ENCODE measurements at places on chromosomes 13 and 19.
A peak's percentile ranks its signal among the peaks of the same experiment; 100 is the strongest.

DNA sequence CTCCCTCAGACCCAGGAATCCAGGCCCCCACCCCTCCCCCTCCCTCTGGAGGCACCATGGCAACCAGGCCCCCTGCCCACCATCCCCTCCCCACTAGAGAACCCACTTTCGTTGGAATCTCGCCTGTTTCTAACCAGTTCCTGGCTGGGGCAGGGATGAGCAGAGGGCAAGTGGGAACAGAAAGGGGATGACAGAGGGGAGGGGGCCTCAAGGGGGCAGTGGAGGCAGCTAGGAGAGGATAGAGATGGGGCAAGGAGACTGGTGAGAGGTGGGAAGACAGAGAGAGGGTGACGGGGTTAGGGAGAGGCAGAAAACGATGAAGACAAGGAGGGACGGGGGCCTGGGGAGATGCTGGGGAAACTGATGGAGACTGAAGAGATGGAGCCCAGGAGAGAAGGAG lies 586 bp upstream of the C19orf81 start:
- no peak for DNase-seq

- no peak for DNase-seq
Observed at GRCh38 chr19:33871605-33872004, 74.9 kb downstream of the KCTD15 start.

GRCh38 chr19:46474211-46474610 lies 2.8 kb upstream of the PNMA8A start:
- no peak for DNase-seq

DNA sequence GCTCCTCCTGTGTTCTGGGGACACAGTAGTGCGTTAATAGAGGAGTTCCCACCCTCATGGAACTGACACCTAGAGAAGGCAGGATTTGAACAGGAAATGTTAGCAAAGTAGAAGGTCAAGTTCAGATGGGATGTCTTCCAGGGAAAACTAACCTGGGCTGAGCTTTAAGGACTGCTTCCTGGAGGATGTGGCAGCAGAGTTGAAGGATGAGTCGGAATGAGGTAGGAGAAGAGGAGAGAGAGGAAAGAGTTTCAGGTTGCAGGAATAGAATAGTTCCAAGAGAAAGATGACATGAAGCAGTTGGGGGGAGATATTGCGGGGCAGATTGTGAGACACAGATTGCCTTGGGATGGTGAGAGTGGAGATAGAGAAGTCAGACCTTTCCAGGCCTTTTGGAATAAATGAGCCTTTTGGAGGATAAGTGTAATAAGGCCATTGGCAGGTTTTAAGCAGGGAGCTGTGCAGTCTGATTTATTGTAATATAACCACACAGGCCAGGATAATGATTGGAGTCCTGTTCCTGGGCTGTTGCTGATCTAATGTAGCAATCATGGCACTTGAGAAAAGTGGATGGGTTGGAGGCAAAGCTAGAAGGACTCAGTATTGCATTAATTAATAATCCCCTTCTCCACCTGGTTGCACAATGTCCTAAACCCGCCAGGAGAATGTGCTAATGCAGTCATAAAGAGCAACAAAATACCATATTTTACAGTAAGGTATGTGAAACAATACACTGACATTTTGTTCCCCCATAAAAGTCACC lies 205.4 kb downstream of the SHISA2 start:
- no peak for DNase-seq

GRCh38 chr19:58304748-58305064 lies 471 bp upstream of the ERVK3-1 start:
- DNase-seq: no peak

DNA sequence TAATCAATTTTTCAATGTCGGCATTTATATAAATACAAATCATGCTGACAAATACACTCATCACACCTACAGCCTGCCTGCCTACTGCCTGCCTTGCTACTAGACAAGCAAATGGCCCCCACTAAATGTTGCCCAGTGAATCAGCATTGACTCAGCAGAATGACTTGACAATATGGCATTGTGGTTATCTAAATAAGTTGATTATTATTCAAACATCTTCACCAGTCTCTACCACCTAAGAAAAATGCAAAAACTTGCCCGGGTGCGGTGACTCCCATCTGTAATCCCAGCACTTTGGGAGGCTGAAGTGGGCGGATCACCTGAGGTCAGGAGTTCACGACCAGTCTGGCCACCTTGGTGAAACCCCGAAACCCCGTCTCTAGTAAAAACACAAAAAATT lies 296.1 kb downstream of the PCDH9 start:
- no peak for DNase-seq

GRCh38 chr19:28537896-28538295 lies 675.1 kb downstream of the UQCRFS1 start:
- no peak for DNase-seq

GRCh38 chr19:3336680-3337523 lies 29.5 kb upstream of the NFIC start:
- DNase-seq: peak; percentile 96

DNA sequence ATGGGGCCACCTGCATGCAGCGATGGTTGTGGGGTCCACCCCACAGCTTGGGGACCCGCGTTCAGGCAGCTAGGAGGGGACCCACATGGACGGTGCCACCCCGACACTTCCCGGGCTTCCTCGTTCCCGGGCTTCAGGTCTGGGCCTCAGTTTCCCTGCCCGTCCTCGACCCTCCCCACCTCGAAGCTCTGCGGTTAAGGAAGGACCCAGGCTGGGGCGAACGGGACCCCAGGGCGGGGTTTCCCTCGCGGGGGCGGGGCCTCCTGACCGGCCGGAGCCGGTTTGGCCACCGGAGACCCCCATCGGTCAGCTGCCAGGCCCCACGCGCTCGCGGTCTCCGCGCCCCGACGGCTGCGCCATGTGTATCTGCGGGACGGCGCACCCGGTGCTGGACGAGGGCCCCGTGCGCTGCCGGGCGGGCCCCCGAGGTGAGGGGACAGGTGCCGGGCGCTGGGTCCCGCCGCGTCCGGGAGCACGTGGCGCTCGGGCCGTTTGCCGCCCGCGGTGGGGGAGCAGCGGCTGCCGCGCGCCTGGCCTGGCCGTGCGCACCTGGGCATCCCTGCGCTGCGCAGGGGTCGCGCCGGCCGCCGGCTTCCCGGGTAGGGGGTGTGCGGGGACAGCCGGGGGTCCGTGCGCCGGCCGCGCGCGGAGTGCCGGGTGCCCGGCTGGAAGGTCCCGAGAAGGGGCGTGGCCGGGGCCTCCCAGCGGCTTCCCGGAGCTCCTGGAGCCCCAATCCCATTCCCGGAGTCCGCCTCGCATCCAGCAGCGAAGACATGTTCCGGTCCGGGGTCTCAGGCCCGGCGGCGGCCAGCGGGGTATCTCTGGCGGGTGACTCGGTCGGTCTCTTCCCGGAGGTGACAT lies 4.2 kb downstream of the ARHGAP45 start:
- DNase-seq: no peak

DNA sequence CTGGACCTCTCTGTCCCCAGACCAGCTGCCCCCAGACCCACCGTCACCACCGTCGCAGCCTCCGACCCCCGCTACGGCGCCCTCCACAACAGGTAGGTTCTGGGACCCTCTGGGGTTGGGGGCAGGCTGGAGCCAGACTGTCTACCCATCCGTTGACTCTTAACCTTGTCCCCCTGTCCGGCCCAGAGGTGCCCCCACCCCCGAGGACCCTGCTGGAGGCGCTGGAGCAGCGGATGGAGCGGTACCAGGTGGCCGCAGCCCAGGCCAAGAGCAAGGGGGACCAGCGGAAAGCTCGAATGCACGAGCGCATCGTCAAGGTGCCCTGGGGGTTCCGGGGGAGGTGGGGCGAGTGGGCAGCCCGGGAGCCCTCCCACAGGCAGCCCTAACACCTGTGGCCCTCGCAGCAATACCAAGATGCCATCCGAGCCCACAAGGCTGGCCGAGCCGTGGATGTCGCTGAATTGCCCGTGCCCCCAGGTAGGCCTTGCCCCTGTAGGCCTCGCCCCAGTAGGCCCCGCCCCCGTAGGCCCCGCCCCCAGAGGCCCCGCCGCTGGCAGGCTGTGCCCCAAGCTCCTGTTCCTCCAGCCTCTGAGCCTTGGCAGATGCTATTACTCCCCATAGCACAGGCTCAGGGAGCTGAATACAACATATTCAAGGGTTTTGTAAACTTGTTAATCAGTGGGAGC lies 12.9 kb downstream of the CC2D1A start:
- DNase-seq: no peak

GRCh38 chr13:19888799-19889198 lies 25.4 kb upstream of the ZMYM5 start:
- DNase-seq: no peak

GRCh38 chr13:97810152-97810551 lies 143.3 kb upstream of the IPO5 start:
- no peak for DNase-seq

DNA sequence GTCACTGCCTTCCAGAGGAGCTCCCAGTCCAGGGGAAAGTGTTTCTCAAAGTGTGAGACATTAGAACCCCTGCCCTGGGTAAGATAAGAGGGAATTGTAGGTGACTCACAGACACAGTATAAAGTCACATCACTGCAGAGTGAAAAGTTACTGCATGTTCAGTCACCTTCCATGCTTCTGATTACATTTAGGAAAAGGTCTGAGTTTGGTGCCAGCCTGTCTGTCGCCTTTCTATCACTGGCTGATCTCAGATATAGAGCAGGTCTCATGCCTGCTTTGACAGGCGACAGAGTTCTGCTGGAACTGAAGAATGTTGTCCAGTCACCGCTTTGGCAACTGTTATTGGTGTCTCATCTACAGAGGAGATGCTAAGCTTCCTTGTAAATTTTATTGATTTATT lies 1078.6 kb downstream of the UQCRFS1 start:
- DNase-seq: no peak

GRCh38 chr13:87444135-87444534 lies 227.0 kb upstream of the SLITRK5 start:
- no peak for DNase-seq

DNA sequence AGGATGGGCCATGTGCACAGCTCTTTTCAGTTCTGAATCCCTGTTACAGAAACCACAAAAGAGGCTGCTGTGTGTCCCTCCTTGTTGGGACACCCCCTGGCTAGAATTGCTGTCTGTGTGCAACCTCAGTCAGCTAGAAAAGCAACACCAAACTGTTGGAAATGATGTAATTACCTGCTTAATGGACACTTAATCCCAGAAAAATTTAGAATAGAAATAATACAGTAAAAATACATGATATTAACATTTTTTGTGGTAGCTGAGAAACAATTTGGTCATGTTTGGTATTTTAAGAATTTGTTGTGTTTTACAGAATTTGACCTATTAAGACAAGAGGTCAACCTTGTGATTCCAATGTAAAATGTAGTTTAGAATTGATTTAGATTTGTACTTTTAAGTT lies 46.8 kb downstream of the FAM124A start:
- no peak for DNase-seq

DNA sequence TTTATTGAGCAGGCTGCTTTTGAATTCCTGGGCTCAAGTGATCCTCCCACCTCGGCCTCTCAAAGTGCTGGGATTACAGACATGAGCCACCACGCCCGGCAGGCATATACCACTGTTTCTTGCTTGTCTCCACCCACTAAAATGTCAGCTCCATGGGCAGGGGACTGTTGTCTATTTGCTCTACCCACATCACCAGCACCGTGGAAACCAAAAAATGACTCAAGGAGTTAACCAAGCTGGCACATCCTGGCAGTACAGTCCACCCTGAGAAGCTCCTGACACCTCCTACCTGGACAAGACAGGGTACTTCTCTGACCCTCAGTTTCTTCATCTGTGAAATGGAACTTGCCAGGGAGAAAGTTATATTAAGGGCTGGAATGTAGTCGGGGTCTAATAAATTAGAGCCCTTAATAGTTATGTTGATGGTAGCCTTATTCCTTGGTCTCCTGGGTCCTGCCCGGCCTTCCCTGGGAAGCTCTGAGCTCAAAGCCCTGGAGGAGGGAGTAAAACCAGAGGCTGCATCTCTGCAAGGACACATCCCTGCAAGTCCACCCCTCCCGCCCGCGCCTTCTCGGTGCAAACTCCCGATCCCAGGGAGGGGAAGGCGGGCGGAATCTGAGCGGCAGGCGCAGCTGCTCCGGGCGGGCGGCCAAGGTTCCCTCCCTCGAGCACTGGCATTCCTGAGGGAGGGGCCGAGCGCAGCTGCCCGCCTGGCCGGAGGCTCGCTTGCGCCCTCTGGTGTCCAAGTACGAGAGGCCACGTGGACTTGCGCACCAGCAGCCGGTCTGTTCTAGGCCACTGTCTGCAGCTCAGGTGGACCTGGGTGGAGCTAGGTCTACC lies 14.1 kb downstream of the RDH8 start:
- DNase-seq: peak; percentile 96

DNA sequence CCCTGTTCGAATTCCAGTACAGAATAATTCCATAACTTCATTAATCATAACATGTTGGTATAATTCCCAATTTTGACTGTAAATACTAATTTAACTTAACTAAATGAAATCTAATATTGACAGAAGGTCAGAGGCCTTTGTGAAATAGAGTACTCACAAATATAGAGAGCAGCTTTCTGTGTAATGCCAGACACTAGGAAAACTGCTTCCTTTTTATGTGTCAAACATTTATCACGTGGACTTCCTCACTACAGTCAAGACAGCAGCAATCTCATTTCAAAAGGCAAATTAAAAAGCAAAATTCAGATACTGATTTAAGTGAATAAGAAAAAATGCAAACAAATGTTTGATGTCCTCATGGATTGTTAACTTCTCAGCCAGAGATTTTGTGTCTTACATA lies 13.1 kb downstream of the ITM2B start:
- no peak for DNase-seq

GRCh38 chr13:97512732-97513131 lies 78.8 kb downstream of the RAP2A start:
- no peak for DNase-seq

All from pancreas (tissue), 10 donors.